ENCODE measurements at places on chromosomes 2 and 18.

DNA sequence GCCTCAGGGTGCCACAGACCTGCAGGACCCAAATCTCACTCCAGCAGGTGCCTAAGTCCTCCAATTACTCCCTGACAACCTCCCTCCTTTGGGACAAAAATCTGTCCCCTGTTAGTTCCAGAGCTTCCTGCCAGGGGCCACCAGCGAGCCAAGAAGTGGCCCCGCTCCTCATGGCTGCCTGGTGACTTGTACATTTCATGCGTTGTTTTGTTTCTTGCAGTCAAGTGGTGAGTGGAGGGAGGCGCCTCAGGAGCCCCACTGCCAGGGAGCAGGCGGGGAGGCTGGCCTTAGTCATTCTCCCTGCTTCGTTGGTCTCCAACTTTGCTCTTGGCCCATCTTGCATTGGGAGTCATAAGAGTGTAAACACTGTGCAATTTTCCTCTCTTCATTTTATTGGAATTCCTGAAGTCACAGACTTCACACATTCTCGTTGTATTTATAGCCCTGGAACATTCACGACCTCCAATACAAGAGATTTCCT is 81.3 kb downstream of the KCNF1 start:
- DNase-seq, result no peak

- DNase-seq, result no peak
Measured at GRCh38 chr2:145464866-145465265, 944.9 kb upstream of the ZEB2 start.

DNA sequence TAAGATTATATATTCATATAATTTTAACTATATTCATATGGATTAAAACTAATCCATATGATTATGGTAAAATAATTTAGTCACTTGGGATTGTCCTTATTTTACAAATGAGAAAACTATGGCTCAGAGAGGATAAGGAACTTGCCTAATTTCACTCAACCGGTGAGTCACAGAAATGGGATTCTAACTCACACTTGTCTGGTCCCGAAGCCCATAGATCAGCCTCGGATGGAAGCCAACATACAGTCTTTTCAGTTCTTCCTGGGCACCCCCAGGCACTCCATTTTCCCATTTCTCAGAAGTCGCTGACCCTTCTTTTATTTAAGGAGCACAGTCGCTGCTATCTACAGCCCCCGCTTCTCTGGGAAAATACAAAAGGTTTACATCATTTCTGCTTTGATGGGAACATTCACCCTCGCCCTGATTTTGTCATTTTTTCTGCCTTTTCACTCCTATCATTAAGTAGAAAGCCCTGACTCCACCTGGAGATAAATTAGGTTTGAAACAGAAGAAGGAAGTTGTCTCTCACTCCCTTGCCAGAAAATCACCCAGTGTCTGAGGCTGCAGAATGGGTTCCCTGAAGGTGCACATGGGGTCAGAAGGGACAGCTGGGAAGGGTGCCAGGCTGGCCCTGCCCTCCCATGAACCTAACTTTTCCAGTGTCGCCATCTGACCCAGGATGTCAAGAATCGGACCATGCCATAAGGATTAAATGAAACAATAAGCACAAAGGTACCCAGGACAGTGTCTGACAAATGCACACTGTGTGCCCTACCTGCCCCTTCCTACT is 36.6 kb downstream of the CYP1B1 start:
- DNase-seq, result no peak

DNA sequence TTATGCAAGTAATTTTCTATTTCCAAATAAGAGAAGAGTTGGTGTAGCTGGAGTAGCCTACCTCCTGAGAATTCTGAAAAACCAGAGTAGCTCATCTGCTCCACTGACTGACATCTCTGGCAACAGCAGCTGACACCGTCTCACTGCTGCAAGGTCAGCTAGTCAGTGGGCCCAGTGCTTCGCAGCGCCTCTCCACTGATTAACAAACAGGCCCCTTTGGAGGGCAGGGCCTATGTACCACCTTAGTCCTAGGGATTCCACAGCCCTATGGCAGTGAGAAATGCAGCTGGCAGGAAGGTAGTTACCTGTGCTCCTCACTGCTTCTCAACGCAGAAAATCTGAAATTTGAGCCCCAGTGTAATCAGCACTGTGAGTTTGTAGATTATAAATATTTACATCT is 97.5 kb downstream of the DLGAP1 start:
- DNase-seq, result no peak

GRCh38 chr18:46461993-46462392 is 195.0 kb downstream of the LOXHD1 start:
- DNase-seq, result no peak

DNA sequence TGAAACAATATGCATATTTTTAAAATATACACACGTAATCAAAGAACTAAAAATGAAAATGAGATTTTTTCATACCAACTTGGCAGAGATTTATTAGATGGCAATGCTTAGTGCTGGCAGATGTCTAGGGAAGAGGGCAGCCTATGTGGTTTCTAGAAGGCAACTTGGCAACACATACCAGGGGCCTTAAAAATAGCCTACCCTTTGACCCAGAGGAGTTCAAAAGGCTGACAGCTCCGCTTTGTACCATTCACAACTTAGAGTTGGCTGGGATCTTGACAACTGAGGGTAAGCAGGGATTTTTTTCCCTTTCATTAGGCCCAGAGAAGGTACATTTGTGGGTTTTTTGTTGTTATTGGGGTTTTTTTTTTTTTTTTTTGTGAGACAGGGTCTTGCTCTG is 26.4 kb upstream of the GPR55 start:
- DNase-seq, result no peak

DNA sequence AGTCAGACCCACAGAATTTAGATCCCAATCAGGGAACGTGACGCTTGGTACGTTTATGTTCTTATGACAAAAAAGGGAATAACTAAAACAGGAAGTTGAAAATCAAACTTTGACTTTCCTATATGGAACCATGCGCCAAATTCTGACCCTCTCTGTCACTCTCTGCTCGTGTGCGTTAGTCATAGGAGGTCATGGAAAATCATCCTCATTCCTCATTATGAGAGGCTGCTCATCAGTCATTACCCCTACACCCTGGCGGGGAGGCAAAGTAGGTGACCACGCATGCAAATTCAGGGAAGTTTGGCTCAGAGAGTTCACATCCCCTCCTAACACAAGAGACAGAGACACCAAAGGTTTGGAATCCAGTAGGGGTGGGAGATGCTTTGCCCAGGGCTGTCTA is 15.5 kb downstream of the IL1F10 start:
- DNase-seq, result no peak

DNA sequence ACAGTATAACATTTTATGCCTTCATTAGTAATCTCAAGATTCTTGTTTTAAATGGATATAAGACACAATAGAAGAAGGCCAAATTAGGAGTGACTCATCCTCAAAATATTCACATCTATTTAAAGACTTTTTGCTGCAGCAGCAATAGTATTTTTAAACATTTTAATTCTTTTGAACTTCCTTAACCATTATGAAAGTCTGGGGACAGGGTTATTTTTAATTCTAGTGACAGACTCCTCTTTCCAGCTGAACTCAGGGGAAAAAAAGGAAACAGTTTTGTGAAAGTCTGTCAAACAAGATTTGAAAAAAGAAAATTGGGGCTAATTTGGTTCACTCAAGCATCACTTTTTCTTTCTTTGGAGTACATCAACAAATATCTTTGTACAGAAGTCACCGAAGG is 541.8 kb downstream of the NUP35 start:
- DNase-seq, result no peak

DNA sequence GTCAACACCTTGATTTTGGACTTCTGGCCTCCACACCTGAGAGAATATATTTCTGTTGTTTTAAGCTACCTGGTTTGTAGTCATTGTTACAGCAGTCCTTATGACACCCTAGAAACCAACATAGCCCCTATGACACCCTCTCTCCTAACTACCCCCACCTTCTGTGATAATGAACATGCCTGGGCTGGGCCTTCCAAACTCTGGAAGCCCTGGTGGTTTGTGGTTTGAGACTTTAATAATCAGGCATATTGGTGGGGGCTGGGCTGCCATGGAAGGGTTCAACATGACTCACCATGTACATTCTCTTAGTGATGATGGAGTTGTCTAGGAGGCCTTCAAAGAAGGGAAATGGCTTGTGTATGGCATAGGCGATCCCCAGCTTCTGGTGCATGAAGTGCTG is 3.3 kb downstream of the SP110 start:
- no peak for DNase-seq

DNA sequence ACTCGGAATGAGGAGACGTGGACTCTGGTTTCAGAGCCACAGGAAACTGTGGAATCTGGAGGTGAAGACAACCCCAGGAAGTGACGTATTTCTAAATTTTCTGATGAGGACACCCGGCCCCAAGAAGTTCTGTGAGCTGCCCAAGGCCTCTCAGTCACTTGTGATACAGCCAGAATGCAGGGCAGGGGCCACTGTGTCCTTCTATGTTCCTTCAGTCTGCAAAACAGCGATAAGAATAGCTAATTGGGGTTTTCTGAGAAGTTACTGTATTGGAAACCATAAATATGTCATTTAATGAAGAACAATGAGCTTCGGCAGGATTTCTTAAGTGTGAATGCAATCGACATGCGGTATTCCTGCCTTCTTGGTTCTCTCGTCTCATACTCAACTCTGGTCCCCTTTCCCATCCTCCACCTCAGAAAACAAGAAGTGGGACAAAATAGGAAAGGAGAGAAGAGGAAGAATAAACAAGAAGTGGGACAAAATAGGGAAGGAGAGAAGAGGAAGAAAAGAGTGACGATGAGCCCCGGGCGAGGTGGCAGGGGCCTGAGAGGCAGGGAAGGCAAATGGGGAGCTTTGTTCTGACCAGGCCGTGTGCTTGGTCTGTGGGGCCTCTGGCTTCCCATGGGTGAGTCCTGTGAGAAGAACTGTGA is 282.0 kb upstream of the REV1 start:
- DNase-seq, result no peak

DNA sequence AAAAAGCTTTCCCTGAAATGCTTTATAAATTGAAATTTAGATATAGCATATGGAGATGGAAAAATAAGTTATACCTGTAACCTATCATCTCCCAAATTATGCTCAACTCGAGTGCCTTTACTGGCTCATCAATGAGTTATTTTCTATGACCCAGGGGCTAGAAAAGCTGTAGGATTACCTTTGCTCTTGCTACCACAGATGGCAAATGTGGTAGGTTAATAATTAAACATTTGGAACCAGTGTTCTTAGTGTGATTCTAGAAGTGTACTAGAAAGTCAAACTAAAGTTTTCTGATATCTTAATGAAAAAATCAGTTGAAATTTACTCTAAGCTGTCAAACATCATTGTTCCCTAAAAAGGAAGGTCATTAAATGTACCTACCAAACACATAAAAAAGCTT is 22.5 kb downstream of the ALS2 start:
- DNase-seq, result no peak

DNA sequence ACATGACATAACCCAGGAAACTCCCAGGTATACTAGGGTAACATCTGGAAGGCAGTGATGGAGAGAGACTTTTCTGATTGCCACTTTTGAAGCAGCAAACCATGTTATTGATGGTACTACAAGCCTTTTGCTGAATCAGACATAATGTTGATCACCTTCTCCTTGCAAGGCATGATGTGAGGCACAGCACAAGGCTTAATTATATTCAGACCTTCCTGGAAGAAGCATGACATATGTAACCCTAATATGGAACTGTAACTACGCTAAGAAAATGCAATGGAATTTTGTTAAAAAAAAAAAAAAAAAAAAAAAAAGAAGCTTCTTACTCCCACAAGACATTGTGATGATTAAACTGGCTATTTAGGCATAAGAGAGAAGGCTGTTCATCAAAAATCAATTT is 145.4 kb downstream of the ALK start:
- DNase-seq, result no peak

DNA sequence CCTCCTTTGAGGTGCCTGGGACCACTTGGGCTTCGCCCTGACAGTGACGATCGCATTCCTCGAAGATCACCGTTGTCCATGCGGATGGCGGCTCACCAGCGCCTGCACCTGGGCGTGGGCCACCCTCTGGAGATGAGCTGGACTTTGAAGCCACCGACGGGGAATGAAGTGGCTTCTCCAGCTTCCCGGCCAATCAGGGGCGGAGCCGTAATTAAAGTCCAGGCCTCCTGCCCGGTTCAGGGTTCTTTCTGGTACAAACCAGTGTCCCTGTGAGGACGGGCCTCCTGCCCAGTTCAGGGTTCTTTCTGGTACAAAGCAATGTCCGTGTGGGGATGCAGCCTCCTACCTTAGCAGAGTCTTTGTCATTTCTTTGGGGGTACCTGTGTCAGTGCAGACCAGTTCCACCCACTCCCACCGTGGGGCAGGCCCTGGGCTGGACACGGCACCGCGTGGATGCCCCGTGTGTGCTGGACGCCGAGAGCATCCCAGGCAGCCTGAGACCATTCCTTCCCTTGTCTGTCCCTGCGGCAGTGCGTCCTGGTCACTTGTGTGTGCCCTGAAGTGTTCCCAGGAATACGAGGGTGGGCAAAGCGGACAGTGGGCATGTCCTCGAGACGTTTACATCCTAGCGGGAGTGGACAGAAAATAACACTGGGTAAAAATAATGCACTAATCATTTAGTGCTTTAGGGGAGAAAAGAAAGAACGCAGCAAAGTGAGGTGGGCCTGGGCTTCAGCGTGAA is 55.0 kb downstream of the KCNG2 start:
- DNase-seq, result no peak

GRCh38 chr2:120851116-120851773 is 115.6 kb downstream of the GLI2 start:
- DNase-seq, result no peak

- no peak for DNase-seq
Measured at GRCh38 chr2:177207101-177207500, 5.5 kb upstream of the HNRNPA3 start.

GRCh38 chr18:33472509-33472908 is 32.0 kb upstream of the CCDC178 start:
- no peak for DNase-seq

- no peak for DNase-seq
Measured at GRCh38 chr2:69046221-69046662, 33.3 kb downstream of the ANTXR1 start.

DNA sequence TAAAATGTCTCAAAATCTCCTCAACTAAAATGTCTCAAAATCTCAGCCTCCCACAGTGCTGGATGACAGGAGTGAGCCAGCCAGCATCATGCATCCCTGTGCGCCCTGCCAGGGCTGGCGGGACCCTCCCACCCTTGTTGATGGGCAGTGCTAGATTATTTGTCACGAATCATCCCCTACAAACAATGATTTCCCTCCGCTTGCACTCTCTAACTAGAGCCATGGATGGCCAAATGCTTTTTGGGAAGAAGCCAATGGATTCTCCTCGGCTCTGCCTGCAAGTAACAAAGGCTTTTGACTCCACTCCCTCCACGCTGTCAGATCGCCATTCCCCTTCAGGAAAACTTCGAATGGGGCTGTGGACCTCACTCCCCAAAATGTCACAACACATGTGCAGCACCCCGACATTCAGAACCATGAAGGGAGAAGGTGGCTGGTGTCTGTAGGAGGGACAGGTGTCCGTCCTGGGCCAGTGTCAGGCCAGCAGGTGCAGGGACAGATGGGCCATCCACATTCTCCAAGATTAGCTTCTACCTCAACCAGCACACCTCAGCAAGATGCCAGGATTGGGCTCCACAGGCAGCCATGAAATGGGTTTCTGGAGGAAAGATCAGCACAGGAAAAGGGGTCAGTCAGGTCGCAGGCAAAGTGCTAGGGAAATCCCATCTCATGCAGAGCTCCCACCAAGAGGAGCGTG is 11.5 kb downstream of the AMER3 start:
- no peak for DNase-seq

GRCh38 chr2:7916670-7917069 is 765.2 kb upstream of the ID2 start:
- DNase-seq, result no peak

Measured in NCI-H187 (cell line).